Panc1 (cell line): ENCODE measurements at places on chromosomes 3 and 15. TPM values are rescaled to one million over a fixed set of nuclear protein-coding genes. Genes with fewer than 3 reads are reported as not detected.

DNA sequence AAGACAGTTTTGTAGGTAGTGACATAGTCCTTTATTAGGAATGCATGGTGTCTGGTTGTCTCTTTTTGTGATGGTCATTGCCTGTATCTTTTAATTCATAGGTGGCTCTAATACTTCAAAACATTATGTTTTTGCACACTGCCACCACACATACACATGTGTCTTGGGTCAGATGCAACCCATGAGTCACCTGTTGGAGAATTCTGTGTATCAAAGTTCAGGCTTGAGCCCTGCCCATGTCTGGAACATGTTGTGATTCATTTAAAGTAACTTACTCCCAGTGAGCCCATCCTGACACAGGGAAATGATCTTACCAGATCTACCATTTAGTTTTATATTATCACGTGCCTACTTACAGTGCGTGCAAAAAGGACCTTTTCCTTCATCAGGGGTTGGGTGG lies 142.7 kb downstream of the GHSR start:
- no peak for DNase-seq

CHRFAM7A gene
- 11.5 TPM for total RNA-seq

DNA sequence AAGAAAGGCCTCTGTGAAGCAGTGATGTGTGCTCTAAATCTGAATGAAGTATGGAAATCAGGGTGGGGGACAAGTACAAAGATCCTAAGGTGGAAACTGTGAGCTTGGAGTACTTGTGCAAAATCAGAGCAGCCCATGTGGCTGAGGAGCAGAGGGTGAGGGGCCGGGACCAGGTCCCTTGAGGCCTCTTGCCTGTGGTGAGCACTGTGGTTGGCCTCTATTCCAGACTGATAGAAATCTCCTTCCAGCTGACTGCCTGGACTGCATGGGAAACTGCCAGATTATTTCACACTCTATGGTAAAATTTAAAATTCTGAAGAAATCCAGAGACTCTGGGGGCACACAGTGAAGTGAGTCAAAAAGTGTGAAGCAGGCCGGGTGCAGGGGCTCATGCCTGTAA lies 81.4 kb downstream of the TM4SF4 start:
- DNase-seq, result no peak

CTXND1 gene
- not detected for total RNA-seq

DNA sequence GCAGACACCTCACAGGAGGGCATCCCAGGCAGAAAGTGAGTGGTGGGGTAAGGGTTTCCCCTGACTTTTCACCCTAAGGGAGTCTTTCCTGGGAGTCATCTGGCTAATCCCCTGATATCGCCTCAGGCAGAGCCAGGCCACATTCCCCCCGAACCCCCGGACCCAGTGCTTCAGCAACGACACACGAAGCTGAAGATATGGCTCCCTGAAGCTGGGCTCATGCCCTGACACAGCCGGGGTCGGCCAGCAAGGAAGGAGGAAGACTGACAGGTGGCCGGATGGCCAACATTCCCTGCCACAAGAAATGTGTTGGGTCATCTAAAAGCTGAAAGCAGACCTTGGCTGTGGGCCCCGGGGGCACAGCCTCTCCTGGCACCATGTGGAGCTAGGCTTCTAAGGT lies 14.4 kb downstream of the CHST13 start:
- no peak for DNase-seq

SPTBN5 gene
- total RNA-seq, result 2.1 TPM

DNA sequence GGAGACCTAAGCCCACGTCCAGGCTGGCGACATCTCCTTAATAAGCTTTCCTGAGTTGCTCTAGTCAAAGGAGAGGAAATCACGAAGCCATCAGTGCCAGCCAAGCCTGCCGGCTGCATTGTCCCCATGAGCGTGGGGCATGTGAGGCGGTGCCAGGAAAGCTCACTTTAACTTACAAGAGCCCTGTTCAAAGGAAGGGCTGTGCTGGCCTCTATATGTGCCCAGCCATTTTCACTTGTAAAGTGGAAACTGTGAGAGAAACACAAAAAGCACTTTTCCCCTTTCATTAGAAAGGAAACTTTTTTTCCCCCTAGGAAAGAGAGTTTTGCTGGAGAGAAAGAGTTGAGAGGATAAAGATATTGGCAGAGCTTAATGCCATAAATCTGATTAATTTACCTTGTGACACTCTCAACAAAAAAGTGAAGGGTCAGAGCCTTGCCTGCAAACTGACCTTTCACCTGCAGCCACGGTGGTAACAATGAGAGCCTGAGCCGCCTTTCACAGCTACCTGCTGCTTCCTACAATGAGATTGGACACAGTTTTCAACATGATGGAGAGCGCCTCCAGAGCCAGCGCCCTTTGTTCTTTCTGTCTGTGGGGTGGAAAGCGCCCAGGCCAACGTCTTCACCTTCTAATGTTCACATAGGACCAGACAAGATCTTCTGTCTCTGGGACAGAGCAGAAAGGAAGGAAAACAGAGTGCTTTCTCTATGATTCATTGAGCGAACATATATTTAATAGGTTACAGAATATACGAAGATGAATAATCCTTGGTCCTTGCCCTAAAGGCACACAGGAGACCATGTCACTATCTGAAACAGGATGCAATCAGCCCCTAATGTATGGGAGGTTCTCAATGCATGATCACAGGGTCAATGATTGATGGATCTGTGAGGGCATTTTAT lies 233.1 kb upstream of the HES1 start:
- no peak for DNase-seq

CPN2 gene
- total RNA-seq, result 0.08 TPM

PRSS50 gene
- 0.13 TPM for total RNA-seq

FGD5 gene
- total RNA-seq, result 0.77 TPM

DAZL gene
- not detected for total RNA-seq

DNA sequence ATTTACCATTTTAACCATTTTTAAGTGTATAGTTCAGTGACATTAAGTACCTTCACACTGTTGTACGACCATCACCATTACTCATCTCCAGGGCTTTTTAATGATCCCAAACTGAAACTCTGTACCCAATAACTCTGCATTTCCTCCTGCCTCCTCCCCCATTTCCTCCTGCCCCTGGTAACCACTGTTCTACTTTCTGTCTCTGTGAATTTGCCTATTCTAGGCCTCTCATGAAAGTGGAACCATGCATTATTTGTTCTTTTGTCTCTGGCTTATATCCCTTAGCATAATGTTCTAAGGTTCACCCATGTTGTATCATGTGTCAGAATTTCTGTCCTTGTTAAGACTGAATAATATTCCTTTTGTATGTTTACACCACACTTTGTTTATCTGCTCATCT lies 154.2 kb downstream of the MECOM start:
- DNase-seq, result no peak

AHSG gene
- 0.85 TPM for total RNA-seq

DNA sequence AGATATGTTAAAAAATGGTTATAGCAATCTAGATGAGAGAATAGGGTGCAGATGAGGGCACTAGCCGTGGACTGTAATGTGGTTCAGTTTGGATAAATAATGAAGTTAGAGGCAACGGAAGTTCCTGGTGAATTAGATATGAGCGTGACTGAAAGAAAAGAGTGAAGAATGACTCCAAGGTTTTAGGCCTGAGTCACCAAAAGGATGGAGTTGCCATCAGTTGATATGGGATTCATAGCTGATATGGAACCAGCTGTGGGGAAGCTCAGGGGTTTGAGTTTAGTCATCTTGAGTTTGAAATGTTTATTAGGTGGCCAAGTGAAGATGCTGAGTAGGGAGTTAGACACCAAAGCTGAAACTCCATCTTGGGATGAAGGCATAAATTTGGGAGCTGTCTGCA lies 66.2 kb downstream of the SSR3 start:
- DNase-seq, result no peak

- no peak for DNase-seq
Observed at GRCh38 chr3:45362758-45363157, 25.6 kb upstream of the LARS2 start.

DNA sequence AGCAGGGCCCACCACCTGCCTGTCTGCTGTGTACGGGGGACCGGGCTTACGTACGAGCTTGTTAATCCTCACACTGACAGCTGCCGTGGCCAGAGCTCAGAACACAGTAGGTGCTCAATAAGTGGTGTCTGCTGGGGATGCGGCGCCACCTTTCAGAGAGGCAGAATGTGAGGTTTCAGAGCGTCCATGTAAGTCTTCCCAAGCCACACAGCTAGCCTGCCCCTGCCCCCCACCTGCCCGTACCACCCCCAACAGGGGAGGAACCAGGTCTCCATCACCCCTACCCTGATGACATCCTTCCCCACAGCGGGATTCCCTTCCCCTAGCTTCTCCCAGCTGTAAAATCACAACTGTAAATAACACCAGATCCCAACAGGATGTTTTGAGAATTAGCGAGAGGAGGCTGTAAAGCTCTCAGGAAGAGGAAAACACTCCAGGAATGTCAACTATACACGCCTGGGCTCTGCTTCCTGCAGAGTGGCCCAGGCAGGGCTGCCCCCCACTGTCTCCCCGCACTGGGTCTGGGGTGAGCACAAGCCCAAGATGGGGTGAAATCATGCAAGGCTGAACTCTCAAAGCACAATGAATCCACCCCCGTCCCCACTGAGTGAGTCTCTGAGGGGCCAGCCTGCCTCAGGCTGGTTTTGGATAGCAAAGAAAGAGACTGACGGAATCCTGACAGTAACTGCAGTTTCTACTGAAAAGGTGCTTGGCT lies 250.1 kb upstream of the LYSMD4 start:
- no peak for DNase-seq

GNAT1 gene
- not detected for total RNA-seq

SCG3 gene
- total RNA-seq, result 0.62 TPM

- no peak for DNase-seq
Observed at GRCh38 chr3:123337948-123338619, 110.8 kb downstream of the ADCY5 start.

DNA sequence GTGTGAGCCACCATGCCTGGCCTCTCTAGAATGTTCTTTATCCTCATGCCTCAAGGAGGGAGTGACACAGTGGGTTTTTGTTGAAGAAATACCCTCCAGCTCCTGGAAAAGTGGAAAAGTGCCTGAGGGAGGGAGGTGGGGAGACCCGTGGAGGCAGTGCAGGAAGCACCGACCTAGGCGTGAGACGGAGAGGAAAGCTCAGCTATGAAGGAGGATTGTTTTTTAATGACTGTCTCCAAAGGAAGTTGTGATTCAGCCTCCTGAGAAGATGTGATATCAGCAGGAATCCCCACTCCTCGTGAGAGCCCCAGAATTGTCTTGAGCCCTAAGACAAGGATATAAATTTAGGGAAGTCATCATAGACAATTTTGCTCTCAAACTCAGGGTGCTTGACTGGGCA lies 21.7 kb downstream of the RPLP1 start:
- DNase-seq, result no peak

GRCh38 chr15:31360158-31360561 lies 33.5 kb downstream of the KLF13 start:
- DNase-seq, result no peak

RBP2 gene
- not detected for total RNA-seq

GRCh38 chr15:54917312-54917711 lies 279.4 kb downstream of the RSL24D1 start:
- no peak for DNase-seq

DNA sequence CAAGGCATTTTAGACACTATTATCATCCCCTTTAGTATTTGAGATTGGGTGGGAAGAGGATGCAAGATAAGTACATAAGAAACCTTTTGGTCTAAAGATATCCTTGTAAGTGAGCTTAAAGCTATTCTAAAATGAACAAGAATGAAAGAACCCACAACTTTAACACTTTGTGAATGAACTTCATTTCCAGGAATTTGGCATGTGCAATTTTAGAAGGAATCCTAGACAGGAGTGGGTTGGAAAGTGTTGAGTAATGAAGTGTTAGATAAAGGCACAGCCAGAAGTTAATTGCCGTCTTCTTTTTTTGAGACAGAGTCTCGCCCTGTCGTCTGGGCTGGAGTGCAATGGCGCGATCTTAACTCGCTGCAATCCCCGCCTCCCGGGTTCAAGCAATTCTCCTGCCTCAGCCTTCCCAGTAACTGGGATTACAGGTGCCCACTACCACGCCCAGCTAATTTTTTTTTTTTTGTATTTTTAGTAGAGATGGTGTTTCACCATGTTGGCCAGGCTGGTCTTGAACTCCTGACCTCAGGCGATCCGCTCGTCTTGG lies 13.2 kb upstream of the TEX9 start:
- no peak for DNase-seq

AP3B2 gene
- 0.95 TPM for total RNA-seq

DNA sequence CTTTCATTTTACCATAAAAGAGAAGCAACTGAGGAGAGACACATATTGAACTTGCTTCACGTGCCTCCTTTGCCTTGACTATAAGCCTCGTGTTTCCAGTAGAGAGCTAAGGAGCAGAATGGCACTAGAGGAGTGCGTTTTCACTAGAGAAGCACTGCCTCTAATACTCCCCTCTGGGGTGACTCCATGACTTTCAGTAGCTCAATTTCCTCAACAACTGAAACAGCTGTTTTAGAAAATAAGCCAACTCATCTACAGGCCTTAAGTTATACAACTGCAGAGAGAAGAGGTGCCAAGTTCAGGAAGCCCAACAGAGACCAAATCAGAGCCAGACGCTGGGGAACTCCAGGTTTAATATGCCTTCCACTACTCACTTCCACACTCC lies 1.9 kb downstream of the UBP1 start:
- DNase-seq, result no peak

GRCh38 chr15:71254491-71254890 lies 139.2 kb downstream of the THSD4 start:
- DNase-seq, result no peak

GCNT3 gene
- total RNA-seq, result not detected

ACAN gene
- total RNA-seq, result 0.03 TPM

FSIP1 gene
- total RNA-seq, result 1.4 TPM

GRCh38 chr15:52199271-52199670 lies 8.1 kb upstream of the GNB5 start:
- no peak for DNase-seq

TKT gene
- total RNA-seq, result 338 TPM

ADIPOQ gene
- total RNA-seq, result not detected

TNIK gene
- 1.9 TPM for total RNA-seq

RAD51 gene
- total RNA-seq, result 30.3 TPM

DNA sequence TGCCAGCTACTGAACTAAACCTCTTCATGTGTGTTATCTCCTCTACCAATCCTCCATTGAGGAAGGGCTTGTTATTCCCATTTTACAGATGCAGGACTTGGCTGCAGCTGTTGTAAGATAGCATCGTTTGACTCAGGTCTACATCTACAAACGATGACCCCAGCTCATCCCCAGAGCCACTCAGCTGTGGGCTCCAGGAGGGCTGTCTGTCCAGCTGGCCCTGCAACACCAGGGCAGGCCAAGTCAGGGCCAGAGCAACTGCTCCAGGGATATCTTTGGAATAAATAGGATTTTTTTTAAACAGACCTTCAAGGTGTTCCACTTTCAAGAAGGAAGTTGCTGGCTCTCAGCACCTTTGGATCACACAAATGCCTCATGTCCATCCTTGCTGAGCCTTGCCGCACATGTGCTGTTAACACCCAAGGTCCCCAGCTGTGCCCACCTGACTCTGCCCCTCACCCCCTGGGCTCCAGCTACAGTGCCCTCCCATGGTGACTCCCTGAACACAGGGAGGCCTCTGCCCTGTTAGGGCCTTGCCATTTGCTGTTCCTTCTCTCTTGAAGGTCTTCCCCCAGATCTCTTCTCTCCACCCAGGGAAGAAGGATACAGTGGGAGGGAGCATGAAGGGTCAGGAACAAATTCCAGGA lies 31.0 kb downstream of the ALDH1L1 start:
- DNase-seq, result no peak

SEMA3F gene
- total RNA-seq, result 69.6 TPM

GRCh38 chr3:79032686-79033318 lies 735.0 kb downstream of the ROBO1 start:
- DNase-seq, result no peak
